ENCODE measurements at places on chromosomes 13 and 19.

- no peak for DNase-seq
Observed at GRCh38 chr13:53638040-53638439, 609.4 kb downstream of the OLFM4 start.

GRCh38 chr13:40069173-40070044, 413.9 kb downstream of the COG6 start:
- peak; percentile 64 for DNase-seq

- DNase-seq, result no peak
Observed at GRCh38 chr19:52898101-52898500, 666 bp upstream of the ZNF320 start.

DNA sequence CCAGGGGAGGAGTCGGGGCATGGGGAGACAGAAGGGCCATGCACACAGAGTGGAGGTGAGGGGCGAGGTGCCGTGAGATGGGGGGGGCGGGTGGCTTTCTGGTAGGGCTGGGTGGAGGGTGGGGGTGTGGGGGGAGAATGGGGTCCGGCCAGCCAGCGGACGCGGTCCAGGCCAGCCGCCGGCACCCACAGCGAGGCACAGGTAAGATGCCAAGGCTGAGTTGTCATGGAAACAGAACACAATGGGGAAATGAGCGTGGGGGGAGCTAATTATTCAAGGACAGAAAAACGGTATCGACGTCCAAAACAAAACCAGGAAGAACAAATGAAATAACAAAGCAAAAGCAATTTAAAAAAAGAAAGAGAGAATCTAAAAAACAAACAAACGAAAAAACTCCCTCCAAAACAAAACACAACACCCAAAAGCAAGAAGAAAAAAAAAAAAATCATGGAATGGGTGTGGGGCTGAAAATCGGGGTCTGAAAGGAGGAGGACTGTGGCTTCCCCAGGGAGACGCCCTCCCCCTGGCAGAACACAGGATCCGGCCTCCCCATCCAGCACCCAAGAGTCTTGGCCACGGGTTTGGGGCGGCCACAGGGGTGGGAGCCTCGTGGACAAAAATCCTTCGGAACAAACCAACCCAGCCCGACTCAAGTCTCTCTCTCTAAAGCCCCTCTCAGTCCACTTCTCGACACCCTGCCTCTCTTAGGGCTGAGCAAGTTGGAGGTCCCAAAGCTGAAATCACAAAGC, 92.5 kb downstream of the PTPRS start:
- no peak for DNase-seq

Measured in stimulated activated CD8-positive, alpha-beta memory T cell treated with anti-CD3 and anti-CD28 coated beads, Interleukin-7, amount 100 ng/mL, for 1 hour (primary cell).